ENCODE measurements at places on chromosomes 5 and 9.

GRCh38 chr9:123421801-123422455 lies 65.9 kb downstream of the CRB2 start:
- DNase-seq: no peak

GRCh38 chr5:10839118-10839517 lies 78.1 kb upstream of the DAP start:
- no peak for DNase-seq

DNA sequence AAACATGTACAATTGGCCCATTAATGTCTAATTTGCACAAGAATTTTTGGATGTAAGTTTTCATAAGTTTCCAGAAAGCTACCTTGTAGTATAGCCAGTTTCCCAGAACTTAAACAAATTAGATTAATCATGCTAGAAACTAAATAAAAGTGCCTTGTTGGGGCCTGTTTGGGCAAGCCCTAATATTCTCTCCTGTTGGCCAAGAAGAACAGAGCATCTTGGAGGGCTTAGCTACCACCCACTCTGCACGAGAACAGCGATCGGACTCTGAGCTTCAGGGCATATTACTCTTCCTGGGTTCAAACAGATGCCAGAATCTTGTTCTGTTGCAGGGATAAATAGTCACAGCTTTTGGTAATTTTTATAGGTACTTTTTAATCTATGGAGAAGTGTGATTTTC lies 88.2 kb downstream of the GAS1 start:
- DNase-seq: no peak

GRCh38 chr5:41115281-41115680 lies 44.1 kb upstream of the MROH2B start:
- DNase-seq: peak; percentile 82

- DNase-seq: no peak
These were observed 14.8 kb downstream of the C5orf47 start for GRCh38 chr5:174003795-174004194.

Measured in fibroblast of mammary gland (primary cell).